ENCODE measurements at places on chromosomes 3 and 15.

DNA sequence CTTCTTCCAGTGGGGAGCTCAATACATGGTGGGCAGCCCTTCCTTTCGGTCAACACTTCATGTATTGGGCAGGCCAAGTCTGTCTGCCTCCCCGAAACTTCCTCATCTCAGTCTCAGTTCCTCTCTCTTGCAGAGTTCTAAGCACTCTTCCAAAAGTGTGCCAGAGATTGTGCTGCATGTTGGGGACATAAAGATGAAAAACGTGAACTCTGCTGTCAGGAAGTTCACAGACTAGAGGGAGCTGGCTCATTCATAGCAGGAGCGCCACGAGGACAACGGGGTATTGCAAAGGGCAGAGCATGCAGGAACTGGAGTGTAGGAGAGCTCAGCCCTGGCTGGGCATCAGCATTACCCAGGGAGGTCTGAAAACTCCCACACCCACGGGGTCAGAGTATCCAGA is 15.3 kb upstream of the EPHB3 start:
- peak; percentile 56 for DNase-seq

DNA sequence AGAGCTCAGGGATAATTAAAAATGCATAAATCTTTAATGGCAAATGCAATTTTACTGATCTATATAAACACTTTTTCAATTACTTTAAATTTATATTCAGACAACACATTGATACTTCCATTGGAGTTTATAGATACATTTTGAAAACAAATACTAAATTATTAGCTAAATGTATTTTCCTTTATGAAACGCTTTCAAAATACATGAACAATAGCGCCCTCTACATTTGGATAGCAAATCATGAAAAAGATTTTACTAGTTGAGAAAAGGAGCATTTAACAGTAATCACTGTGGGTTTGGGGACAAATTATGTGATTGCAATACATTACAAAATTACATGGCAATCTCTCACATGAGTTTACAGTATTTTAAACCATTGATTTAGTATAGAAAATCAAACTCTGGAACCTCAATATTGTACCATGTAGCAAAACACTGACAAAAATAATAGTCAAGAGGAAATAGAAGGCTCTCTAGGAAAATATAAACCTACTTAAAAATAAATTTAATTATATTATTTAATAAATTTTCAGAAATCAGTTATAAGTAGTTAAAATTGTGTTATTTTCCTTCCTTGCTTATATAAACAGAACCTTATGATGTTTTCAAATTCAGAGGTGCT is 207.9 kb downstream of the ZIC1 start:
- DNase-seq: no peak

GRCh38 chr3:43148033-43148432 is 42.2 kb upstream of the POMGNT2 start:
- no peak for DNase-seq

GRCh38 chr15:27222479-27222878 is 251.5 kb downstream of the GABRG3 start:
- no peak for DNase-seq

- DNase-seq: no peak
These were observed 29.7 kb upstream of the POLG start for GRCh38 chr15:89364341-89364740.

- no peak for DNase-seq
These were observed 31.5 kb downstream of the FBN1 start for GRCh38 chr15:48614051-48614450.

DNA sequence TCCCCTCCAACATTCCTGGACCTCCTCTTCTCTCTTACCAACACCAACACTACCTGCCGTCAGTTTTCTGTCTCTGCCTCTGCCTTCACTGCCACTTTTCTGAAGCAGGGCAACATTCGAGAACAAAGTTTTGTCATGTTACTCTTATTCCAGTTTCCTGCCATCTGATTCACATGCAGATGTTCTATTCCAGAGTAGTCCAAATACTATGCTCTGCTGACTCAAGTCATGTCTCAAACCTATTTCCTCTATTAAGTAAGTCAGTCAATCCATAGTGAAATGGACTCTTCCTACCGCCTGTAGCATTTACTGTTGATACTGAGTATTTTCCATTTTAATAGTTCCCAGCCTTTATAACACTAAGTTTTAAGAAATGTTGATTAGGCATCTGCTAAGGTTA is 43.4 kb downstream of the ESYT3 start:
- DNase-seq: no peak

- no peak for DNase-seq
These were observed 145.0 kb upstream of the ZBTB20 start for GRCh38 chr3:115292131-115292530.

GRCh38 chr15:41022487-41023090 is 69.3 kb downstream of the CHAC1 start:
- DNase-seq: no peak

- DNase-seq: no peak
These were observed 69.9 kb downstream of the FBLN2 start for GRCh38 chr3:13618836-13619235.

DNA sequence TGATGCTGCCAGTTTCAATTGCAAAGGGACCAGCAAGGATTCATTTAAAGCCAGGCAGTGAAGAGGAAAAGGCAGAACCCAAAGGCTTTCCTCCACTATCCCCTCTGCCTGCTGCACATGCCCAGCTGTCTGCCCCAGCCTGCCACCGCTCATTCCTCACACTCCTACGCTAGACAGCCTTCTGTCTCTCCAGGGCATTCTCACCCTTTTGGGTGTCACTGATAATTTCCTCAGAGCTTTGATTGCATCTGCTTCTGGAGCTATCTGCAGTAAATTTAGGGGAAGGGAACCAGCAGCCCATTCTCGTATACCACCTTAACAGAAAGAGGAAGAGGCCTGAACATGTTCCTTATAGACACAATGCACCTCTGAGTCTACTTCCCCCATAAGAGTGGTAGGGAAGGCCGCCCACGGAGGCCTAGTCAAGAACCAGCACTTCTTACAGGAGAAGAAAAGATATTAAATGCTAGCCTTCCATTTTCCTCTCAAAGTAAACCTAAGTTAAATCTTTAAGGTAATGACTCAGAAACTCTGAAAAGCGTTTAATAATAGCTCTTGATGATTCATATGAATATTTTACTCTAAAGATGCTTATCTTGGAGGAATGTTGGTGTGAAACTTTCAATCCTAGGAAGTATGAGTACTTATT is 20.9 kb downstream of the NUDT16 start:
- DNase-seq: no peak

GRCh38 chr3:9168241-9168741 is 81.2 kb downstream of the SRGAP3 start:
- DNase-seq: no peak

- no peak for DNase-seq
These were observed 75.5 kb downstream of the LRRFIP2 start for GRCh38 chr3:37098884-37099283.

DNA sequence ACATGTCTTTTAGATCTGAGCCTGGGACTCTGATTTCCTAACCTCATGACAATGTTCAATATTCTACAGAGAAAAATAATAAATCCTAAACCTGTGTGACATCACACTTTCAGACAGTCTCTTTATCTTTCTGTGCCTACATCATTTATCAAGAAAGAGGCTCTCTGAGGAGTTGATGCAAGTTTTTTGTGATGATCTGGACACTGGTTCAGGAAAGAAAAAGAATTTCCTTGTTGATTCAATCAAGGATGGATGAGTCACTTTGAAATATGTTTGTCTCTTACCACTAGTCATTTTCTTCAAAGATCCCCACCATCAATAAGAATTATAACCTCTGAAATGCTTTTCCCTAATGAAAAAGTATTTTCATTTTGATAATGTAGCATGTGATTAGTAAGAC is 404.6 kb downstream of the WDR72 start:
- no peak for DNase-seq

DNA sequence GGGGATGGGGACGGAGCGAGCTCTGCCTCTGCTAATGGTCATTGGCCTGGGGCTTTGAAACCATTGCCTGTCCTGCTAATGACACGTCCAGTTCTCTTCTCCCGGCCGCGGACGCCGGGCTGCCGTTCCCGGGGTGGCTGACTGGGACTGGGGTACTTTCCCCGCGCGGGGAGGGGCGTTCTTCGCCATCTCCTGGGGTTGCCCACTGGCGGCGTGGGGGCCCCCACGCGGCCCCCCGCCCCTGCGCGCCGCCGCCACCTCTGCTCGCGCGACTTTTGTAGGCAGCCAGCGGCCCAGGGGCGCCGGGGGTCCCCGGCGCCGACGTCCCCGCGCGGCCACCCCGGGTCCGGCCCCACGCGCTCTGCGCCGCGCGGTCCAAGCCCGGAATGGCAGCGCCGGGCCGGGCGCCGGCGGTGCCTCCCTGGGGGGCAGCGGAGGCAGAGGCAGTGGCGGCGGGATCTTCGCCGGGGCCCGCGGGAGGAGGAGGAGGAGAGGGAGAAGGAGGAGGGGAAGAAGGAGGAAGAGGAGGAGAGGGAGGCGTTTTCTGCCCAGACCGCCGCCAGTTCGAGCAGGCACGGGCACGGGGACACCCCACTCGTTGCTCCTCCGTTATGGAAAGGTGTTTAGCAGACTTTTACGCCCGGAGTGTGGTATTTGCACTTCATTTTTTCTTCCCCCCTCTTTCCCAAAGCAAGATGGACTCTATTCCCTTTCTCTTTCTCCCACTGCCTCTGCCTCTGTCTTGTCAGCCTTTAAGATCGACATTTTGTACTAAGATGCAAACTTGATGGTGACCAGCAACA is 2.3 kb downstream of the BBX start:
- DNase-seq: peak; percentile 73

GRCh38 chr3:171150945-171151344 is 124.4 kb upstream of the SLC2A2 start:
- DNase-seq: no peak

- no peak for DNase-seq
These were observed 9.6 kb upstream of the FMN1 start for GRCh38 chr15:33204087-33204486.

DNA sequence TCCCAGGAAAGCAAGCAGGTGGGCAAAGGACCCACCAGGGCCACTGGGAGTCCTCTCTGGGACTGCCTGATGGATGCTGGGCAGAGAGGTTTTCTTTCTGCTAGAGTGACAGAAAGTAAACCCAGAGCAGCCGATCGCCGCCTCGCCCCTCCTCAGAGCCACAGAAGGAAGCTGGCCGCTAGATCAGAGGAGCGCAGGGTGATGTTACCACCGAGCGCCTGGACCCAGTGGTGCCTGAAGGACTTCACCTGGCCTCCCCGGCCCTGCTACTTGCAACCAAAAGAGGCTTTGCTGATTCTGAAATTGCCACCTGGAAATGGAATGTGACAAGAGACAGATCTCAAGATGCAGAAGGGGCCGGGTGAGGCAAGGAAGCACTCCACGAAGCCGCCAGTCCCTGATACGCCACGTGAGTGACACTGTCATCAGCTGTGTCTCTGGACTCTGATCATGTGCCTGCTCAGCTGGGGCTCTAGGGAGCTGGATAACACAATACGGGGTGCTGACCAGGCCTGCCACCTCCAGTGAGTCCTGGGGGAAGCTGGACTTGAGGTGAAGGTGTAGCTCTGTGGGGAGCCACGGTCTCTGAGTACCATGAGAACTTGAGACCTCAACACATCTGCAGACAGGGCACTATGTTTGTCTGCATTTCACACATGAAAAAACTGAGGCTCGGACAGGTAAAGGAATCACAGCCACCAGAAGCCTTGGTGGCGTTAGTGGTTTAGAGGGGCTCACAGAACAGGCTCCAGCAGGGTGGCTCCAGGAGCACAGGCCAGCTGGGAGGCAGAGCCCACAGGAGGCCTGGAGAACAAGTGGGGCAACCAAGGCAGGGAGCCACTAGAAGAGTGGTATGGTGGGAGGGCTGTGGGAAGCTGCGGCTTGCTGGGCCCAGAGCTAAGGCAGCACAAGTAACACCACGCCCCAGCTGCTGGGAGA is 137.9 kb upstream of the PRR20G start:
- DNase-seq: no peak

DNA sequence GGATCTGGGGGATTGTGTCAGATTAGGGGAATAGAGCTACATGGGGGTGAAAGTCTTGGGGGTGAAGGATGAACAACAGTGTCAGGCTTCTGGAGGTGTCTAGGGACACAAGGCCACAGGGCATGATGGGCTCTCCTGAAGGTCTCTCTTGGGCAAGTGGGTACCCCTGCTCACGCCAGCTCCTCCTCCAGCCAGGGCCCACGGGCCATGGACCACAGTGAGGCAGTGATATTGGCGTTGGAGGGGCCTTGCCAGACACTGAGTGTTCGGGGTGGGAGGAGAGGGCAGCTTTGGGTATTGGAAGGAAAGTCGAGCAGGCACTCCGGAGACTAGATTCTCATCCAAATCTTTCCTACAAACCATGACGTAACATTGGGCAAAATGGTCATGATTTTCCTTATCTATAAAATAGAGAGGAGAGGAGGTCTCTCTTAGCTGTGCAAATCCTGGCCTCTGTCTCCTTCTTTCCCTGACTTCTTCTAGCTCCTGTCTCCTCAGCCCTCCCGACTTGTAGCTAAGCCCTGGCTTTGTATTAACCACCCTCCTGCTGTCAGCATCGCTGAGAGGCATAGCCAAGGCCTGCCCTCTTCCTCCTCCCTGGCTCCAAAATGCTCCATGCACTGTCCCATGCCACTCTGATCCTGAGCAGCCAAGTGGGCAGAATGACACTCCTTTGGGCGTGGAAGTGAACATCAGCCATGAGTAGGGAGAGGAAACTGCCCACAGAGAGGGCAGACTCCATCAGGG is 24.0 kb upstream of the SRP14 start:
- DNase-seq: peak; percentile 43

DNA sequence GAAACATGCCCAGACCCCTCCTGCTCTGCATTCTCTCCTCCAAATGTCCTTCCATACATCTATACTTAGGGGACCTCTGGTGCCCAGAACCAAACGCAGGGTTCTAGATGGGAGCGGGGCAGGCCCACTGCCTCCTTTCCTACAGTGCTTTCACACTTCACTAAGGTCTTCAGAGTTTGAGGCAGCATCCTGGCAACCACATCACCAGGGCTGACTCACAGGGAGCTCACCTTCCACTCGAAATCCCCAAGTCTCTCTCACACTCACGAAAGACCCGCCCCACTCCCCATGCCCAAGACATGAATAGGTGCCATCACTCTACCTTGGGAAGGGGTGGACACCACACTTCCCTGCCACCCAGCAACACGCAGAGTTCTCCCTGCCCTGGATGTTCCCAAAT is 18.9 kb downstream of the HOMER2 start:
- no peak for DNase-seq

GRCh38 chr3:2517500-2518172 is 419.0 kb downstream of the CNTN4 start:
- no peak for DNase-seq

GRCh38 chr15:66004618-66005262 is 135.4 kb downstream of the RAB11A start:
- DNase-seq: no peak

DNA sequence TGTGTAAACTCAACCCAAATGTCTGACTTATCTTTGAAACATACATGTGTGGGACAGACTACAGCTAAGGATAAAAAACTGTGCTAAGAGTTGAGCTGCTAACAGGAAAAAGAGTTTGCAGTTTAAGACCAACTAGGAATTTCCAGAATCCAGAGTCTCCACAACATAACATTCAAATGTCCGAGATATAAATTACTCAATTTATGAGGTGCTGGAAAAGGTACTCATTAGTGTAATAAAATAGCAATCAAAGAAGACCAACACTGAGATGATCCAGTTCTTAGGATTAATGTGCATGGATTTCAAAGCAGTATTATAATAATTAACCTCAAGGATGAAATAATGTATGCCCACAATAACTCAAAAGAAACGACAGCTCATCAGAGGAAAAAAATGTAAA is 426.5 kb upstream of the KCNMB2 start:
- DNase-seq: no peak

All from sciatic nerve (tissue), 2 donors.